Stimulated activated CD4-positive, alpha-beta T cell treated with anti-CD3 and anti-CD28 coated beads, Interleukin-2, amount 100 ng/mL, for 24 hours (primary cell): ENCODE measurements at places on chromosomes 16 and 17.

- DNase-seq = no peak
Observed at GRCh38 chr16:79897453-79898146, 297.1 kb upstream of the MAF start.

DNA sequence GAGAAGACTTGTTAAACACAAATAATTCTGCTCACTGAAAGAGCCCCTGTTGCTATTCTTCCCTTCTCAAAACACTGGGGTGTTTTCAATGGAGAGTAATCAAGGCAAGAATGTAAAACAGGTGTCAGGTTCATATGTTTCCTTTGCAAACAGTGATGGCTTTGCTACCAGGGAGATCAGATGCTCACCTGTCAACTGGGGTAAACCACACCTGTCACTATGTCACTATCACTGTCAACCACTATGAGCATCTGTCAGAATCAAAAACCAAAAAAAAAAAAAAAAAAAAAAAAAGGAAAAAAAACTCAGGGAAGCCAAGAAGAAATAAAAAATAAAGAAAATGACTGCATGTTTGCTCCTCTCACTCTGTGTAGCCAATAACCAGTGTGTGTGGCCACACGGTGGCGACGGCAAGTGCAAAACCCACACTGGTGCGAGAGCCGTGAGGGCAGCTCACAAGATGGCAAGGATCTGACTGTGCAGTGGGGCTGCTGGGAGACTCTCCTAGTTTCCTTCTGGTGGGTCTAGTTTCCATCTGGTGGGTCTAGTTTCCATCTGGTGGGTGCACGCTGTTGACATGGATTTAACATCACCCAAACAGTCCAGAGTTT lies 22.7 kb downstream of the USP22 start:
- no peak for DNase-seq

- no peak for DNase-seq
Observed at GRCh38 chr17:44004077-44004760, at the start of gene NAGS. Gene NAGS (plus strand): TSS chr17:44004622. CDS start chr17:44004664, 42 bp downstream.

GRCh38 chr16:79752396-79752795 lies 151.9 kb upstream of the MAF start:
- no peak for DNase-seq

GRCh38 chr17:67194134-67194533 lies 50.9 kb downstream of the HELZ start:
- no peak for DNase-seq

DNA sequence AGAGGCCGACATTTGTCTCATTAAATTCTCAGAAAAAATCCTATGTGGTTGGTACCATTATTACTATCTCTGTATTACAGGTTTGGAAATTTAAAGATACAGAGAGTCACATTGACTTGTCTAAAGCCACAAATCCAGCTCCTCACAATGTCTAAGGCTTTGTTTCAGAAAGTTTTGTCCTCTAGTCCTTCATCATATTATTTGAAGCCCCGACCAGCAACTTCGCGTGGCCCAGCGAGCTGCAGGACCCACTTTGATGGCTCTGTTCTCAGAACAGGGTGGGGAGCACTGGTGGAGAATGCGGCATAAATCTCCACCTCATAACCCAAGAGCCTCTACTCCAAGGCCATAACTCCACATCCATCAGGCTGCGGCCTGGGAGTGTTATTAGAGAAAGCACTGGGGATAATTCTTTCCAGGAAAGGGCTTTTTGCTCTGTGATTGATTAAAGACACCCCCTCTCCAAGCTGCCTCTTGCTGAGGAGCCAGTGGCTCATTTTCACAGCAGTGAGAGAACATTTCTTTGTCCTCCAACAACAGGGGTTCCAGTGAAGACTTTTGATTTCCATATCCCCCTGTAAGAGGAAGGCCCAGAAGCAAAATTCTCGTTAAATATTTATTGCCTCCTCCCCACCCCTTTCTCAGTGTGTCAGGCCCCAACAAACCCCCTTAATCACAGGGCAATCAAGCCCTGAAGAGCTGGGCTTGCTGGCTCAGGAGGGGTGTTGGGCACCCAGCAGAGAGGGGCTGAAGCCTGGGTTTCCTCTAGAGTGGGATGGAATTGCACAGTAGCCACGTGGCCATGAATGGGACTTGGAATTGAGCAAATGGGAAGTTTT lies 113.7 kb upstream of the CDH11 start:
- no peak for DNase-seq

DNA sequence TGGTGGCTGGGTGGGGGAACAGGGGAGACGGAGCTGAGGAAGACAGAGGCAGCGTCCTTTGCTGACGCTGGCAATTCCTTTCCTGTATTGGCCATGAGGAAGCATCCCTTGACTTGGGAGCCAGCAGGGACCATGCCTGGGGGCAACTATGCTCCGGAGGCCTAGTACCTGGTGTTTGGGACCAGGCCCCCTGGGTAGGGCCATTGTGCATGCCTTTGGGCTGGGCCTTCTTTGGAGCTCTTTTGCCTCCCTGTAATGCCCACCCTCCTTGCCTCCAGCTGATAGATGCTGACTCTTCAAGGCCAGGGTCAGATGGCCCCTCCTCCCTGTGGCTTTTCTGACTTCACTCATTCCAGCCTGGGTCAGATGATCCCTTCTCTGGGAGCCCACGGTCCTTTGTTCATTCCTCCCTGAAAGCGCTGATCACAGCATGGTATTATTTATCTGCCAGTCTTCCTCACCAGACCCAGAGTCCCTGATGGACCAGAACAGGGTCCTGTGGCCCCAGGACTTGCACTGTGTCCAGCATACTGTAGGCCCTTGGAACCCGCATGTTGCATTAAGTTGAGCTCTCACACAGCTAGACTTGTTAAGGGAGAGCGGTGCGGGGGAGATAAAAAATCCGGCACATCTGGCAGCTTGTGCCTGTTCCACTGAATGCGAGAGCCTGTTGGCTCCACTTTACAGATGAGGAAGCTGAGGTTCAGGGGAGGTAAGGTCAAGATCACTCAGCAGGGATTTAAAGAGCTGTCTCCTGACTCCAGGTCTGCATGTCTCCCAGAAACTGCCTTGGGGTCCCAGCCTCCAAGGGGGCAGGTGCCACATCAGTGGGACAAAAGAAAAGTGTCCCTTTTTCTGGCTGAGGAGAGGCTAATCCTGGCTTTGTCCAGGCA lies 2.9 kb downstream of the STARD3 start:
- DNase-seq = no peak

DNA sequence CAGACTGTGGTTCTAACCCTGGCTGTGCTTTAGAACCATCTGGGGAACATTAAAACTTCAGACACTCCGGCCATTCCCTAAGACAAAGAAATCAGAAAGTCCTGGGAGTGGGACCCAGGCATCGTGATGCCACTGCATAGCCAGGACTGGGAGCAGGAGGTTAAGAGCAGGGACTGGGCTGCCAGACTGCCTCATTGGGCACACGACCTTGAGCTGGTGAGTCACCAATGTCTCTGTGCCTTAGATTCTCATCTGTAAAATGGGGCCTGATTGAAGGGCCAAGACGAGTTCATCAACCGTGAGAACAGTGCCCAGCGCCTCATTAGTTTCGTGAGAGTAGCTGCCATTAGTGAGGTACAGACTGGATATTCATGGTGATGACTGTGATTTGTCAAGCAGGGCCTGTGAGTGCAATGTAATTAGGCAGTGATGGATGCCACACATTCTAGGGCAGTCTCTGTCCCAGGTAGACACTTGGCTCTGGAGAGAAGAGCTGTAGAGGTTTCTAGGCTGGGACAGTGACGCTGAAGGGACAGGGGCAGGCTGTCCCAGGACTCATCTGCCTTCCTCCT lies 196.8 kb downstream of the NTN1 start:
- no peak for DNase-seq

GRCh38 chr16:88366032-88366703 lies 16.6 kb upstream of the ZNF469 start:
- no peak for DNase-seq

DNA sequence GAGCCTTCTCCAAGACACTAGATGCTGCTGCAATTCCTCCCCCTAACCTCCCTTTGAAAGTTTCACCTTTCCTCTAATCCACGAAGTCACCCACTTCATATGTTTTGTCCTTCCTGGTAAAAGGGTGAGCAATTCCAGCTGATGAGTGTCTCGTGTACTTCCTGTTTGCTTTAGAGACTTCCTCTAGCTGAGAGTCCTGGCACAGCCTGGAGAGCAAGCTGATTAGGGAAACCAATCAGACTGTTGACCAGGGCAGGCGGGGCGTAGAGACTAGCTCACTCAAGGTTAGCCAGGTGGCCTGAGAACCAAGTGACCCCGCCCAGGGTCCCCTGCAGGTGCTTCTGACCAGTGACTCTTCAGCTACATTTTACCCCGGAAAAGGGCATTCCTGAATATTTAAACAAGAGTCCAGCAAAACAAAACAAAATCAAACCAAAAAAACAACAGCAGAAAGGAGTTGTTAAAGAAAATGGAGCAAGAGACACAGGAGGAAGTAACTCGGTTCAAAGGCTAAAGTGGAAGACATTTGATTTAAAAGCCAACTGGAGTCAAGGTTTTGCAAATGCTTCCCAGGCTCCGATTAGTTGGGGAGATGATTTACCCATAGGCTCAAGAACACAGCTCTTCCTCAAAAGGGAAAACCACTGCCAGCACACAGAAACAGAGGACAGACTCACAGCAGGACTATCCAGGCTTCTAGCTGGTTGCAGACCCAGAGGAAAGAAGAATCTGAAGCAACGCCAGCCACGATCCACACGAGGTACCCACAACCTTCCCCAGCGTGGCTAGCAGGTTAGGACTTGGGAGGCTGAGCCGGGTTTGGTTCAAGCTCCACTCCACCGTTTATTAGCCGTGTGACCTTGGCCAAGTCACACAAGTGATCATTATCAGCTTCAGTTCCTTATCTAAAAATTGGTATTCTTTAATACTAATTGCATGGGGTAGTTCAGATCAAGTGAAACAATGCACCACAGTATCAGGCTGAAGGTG lies 13.4 kb downstream of the HSPB9 start:
- no peak for DNase-seq

DNA sequence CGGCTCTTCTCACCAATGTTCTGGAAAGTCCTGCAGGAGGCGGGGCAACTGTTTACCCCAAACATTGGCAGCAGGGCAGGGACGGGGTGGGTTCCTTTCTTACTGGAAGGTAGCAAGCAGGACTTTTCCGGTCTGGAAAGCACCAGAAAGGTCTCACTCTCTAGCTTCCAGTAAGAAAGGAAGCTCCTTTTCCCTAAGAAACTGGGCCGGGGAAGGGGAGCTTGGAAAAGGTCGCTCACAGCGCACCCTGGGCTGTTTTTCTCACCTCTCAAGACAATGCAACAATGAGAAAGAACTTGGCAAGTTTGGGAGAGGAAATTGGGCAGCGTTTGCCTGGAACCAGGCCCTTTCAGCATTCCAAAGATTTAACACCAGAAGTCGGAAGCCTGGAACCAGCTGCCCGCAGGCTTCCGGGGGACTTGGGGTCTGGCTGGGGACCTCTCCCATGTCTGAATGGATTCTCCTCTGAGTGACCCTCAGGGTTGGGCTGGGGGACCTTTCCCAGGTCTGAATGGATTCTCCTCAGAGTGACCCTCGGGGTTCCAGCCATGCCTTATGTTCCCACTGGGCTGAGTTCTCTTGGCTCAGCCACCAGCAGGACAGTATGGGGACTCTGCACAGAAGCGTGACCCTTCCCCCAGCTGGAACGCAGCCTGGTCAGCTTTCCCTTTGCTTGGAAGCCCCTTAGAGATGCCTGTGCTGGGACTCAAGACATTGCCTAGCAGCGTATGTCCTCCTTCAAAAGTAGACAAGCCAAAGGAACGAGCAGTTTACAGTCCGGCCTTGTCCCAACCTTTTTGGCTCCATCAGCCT lies 166.5 kb upstream of the PLCG2 start:
- DNase-seq = no peak

GRCh38 chr16:20568404-20568803 lies 7.8 kb downstream of the ACSM2B start:
- DNase-seq = no peak

DNA sequence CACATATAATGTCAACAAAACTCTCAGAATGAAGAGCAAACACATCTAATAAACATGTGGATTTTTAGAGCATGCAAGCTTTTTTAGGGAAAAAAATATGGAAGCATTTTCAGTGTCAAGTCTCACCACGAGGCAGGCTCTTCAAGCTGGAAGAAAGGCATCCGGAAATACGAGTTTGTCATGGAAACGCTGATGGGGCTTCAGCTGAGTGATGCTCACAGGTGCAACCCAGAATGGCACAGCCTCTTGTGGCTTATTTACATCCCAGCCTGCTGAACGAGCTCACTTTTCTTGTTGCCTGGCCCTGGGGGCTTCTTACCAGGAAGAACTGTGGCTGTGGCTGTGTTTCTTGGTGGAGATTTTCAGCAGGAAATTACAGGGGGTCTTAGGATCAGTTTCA lies 24.1 kb upstream of the DYNLL2 start:
- DNase-seq = no peak

DNA sequence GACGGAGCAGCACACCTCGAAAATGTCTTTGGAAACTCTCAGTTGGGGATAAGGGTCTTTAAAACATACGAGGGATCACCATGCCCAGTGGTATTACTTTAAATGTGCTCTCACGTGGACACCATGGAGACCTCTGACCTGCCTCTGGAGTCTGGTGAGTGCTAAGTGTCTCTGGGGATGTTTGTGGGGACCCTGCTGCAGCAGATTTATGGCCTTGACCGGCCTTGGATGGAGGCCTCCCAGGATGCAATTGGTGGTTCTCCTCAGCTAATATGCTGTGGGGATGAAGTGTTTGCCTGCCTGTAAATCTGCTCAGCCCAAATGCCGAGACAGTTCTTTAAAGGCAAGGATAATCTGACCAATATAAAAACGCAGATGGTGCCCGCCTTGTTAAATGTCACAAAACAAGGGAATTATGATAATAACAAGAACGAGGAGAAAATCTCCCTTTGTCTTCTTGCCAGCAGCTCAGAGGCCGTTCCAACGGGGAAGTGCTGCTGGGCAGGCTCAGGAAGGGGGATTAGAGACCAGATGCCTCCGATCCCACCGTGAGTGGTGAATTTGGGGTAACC lies 154.4 kb downstream of the ABCC12 start:
- DNase-seq = no peak

GRCh38 chr16:56606071-56606475 lies 2.3 kb upstream of the MT2A start:
- DNase-seq = no peak

GRCh38 chr16:79838496-79839259 lies 238.1 kb upstream of the MAF start:
- DNase-seq = no peak

DNA sequence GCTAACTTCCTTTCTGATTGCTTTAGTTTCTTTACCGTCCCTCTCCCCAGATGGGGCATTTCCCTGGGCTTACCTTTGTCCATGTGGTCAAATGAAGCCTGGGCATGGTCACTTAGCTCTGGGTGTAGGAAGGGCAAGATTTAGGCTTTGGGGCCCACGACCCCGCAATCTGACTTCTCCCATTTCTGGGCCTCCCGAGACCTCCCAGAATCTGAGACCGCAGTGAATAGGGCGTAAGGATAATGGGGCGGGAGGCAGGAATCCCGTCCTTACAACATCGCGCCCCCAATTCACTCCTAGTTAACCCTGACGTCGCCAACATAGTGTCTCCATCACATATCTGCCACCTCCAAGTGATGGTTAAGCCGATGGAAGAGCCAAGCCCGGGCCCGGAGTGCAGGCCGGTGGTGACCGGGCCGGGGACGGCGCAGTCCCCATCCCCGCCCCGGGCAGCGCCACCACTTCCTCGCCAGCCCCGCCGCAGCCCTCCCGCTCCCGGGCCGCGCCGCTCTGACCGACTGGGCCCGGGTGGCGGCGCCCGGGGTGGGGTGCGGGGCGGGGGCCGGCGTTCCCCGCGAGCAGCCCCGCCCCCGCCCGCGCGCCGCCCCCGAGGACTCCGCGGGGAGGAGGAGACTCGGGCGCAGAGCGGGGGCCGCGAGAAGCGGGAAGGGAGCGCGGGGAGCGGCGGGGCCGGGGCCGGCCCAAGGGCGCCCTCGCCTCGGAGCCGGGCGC lies at the start of gene RHBDL3:
Gene RHBDL3, plus strand, starts transcription at position 641 of the 732 bp plus-strand sequence. CDS start 358 bp downstream, outside the sequence.
- DNase-seq = peak; percentile 24
